ENCODE measurements at places on chromosomes 4 and X.
A peak's percentile ranks its signal among the peaks of the same experiment; 100 is the strongest.

DNA sequence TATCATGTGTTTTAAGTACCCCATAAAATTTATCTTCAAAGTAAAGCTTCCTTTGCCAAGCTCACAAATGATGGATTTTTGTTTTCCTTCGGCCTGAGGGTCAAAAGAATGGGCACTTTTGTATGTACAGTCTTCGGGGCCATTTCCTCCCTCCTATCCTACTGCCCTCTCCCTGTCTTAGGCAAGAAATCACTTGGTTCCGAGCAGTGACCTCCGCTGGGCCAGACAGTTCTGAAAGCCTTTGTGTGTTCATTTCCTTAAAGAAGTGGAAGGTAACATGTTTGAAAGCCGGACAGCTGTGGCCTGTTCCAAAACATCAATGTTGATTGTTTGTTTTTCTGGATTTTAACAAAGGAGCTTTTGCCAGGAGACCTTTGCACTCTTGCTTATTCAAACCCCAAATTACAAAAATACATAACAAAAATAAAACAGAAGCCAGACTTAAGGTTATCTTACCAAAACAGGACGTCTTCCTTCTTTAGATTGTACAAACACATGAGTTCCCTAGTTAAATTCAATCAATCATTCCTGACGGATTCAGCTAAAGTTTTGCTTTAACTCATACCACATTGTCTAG, 110.6 kb upstream of the LIMCH1 start:
- peak; percentile 28 for DNase-seq

- no peak for DNase-seq
Observed at GRCh38 chr4:94583914-94584641, 132.3 kb downstream of the PDLIM5 start.

DNA sequence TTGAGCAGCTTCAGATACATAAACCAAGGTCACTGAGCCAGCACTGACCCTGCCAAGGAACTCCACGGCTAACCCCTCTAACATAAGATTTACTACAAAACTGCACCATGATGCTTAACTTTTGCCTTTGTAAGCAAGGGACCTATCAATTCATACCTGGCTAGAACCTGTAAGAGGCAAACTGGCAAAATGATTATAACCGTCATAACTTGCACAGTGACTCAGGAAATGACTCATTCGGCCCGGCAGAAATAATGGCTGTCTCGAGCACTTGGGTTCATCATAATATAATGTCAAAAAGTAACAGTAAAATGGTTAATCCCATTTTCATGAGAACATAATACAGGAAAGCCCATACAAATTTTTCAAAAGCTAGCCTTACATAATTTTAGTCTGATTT, 17.2 kb downstream of the RASGEF1B start:
- DNase-seq, result no peak

- DNase-seq, result no peak
Observed at GRCh38 chr4:183814461-183814860, 90.6 kb upstream of the STOX2 start.

DNA sequence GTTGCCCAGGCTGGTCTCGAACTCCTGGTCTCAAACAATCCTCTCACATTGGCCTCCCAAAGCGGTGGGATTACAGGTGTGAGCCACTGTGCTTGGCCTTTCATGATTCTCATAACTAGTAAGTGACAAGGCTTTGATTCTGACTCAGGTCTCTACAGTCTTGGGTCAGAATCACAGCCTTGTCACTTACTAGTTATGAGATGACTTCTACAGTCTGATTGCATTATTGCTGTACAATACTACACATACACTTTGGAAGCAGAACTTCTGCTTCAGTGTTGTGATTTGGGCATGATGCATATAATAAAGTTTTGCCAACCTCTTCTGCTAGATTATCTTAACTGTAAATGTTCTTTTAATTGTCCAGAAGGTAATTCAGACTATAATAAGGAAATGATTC, 123.3 kb downstream of the KDM6A start:
- DNase-seq, result no peak

DNA sequence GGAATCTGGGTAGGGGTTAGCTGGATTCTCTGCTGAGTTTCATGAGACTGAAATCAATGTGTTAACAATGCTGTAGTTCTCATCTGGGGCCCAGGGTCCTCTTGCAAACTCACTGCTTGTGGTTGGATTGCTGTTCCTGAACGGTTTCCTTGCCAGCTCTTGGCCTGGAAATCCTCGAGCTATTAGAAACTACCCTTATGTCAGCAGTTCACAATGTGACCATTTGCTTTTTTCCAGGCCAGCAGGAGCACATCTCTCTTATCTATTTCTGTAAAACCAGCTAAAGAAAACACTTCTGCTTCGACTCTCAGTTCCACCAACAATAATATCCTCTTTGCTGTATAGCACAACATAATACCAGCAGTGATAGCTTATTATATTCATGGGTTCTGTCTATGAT, 140.1 kb upstream of the TRAM1L1 start:
- peak; percentile 15 for DNase-seq

- DNase-seq, result no peak
Observed at GRCh38 chr4:86586626-86587380, 7.3 kb upstream of the PTPN13 start.

- no peak for DNase-seq
Observed at GRCh38 chrX:149837639-149838038, 43.3 kb upstream of the MAGEA8 start.

DNA sequence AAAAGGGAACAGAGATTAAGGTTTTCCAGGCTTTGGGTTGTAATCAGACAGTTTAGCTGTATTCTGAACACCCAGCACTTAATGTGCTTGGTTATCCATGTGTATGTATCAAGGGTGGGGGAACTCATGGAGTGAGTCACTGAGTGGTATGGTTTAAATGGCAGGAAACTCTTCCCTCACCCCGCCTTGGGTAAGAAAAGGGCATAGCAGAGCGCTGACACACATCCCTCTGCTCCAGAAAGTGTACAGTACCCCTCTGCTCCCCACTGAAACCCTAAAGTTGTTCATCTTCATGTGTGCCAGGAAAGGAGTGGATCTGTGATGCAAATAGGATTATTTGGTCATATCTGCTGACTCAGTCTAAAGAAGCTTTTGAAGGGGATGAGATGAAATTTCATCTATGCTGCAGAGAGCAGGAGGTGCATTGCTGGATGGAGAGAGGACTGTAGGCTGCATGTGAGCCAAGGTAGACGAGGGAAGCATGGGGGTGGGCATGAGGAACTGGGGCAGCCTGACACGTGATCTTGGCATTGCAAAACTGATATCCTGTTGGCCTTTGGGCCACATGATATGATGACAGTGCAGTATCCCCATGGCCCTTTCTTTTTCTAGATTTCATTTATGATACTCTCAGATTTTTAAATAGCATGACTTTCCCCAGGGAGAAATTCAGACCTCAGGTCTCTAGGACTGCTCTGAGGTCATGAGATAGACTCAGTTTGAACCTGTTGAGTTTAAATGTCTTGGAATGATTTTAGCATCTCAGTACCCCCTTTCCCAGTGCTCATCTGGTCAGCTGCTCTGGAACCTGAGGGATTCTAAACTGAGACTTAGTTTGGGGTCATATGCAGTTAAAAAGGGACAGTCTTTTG, 84.8 kb downstream of the TMEM164 start:
- DNase-seq, result peak; percentile 8

GRCh38 chr4:10033191-10033881, 12.0 kb upstream of the SLC2A9 start:
- peak; percentile 36 for DNase-seq
